G401 (cell line): ENCODE measurements at places on chromosomes 11 and 22.

GRCh38 chr11:101523634-101524260, 60.1 kb downstream of the TRPC6 start:
- DNase-seq: no peak

DNA sequence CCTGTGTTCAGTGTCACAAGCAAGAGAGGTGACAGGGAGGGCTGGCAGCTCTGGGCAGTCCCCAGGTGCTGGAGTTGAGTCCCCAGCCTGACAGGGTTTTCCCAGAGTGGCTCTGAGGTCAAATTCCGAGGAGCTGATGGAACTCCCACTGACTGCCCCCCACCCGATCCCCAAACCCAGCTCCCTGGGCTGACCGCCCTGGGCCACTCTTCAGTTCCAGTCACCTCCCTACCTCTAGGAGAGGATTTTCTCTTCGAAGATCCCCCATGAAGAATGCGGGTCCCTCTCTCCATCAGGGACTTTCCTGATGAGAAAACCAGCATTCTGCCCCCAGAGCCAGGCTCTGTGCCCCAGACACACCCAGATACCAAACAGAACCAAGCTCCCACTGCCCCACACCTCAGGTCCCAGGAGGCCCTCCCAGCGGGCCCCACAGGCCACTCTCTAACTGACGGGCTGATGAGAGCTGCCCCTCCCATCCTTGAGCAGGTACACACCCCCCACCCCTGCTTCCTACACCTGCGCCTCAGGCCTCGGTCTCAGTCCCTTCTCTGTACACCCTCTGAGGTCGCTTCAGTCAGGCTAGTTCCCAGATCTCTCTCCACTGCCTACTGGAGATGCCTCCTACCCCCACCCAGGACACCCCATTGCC, 12.1 kb upstream of the RAC2 start:
- no peak for DNase-seq

GRCh38 chr22:45602824-45603595, 68.6 kb upstream of the ATXN10 start:
- no peak for DNase-seq

- DNase-seq: no peak
Observed at GRCh38 chr11:1942558-1943260, 4.4 kb upstream of the MRPL23 start.

- no peak for DNase-seq
Observed at GRCh38 chr22:27638329-27639233, 163.0 kb downstream of the MN1 start.

GRCh38 chr11:45023065-45023365, 72.3 kb upstream of the TP53I11 start:
- no peak for DNase-seq

DNA sequence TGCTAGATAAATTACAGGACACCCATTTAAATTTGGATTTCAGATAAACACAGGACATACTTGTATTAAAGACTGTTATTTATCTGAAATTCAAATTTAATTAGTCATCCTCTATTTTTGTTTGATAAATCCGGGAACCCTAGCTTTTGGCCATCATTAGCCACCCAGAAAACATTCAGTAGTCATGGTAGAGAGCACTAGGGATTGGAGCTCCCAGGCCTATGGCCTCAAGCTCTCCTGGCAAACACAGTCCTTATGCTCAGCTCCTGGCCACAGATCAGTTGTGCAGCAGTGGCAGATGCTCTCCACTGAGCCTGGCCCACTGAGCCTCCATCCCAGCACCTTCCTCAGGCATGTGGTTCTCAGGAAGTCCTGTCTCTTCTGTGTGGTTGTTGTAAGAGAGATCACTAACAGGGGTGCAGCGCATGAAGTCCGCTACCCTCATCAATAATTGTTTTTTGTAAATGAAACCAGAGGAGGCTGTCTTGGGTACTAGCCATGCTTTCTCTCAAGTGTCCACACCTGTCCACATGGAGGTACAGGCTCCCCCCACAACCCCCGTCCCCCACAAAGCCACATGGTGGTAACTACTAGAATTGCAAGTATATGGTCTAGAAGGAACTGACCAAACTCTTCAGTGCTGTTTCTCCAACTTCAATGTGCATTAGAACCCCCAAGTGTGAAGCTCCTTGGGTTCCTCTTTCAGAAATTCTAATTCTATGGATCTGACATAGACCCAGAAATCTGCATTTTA, 1.1 kb upstream of the IRAG1 start:
- peak; percentile 19 for DNase-seq

DNA sequence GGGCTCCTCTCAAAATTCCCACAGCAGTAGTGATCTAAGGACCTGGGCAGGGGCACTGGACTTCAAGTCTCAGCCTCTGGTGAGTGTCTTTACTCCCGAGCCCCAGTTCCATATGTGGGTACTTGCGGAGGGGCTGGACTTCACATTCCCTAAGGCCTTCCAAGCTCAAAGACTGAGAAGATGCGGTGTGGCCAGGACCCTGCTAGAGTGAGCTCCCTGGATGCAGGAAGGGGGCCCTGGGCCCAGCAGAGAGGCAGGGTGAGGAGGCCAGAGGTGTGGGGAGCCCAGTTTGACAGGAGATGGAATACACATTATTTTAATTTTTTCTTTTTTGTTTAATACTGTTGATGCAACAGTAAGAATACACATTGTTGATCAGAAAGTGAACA, 83.7 kb downstream of the IGLL1 start:
- DNase-seq: no peak

DNA sequence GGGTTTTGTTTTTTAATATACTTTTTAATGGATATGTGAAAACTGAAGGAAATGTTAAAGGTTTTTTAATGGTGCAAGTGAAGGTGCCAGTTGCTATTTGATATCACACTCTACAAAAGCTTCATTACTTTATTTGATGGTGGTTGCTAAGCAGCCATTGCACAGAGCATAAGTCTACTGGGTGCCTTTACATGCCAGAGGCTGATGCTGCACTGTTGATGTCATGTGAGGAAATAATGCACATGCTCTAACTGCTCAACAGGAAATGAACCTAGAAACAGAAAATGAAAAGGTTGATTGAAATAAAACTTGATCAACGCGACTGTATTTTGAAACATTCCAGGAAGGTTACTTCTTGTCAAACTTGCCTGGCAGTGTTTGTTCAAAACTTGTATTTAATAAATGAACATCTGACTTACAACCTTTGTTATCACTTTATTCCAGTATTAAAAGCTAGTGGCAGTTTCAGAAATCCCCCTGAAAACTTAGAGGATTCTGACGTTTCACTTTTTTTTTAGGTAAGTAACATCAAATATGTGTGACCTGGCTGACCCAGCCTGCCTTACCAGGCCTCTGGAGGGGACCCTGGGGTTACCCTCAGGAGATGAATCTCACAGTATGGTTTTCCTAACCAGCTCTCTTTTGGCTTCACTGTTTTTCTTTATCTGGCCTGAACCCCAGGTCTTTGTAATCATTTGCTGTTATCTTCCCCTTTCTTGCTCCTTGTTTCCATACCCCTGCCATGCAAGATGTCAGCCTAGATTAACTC, 2.4 kb upstream of the ATP5MG start:
- no peak for DNase-seq

DNA sequence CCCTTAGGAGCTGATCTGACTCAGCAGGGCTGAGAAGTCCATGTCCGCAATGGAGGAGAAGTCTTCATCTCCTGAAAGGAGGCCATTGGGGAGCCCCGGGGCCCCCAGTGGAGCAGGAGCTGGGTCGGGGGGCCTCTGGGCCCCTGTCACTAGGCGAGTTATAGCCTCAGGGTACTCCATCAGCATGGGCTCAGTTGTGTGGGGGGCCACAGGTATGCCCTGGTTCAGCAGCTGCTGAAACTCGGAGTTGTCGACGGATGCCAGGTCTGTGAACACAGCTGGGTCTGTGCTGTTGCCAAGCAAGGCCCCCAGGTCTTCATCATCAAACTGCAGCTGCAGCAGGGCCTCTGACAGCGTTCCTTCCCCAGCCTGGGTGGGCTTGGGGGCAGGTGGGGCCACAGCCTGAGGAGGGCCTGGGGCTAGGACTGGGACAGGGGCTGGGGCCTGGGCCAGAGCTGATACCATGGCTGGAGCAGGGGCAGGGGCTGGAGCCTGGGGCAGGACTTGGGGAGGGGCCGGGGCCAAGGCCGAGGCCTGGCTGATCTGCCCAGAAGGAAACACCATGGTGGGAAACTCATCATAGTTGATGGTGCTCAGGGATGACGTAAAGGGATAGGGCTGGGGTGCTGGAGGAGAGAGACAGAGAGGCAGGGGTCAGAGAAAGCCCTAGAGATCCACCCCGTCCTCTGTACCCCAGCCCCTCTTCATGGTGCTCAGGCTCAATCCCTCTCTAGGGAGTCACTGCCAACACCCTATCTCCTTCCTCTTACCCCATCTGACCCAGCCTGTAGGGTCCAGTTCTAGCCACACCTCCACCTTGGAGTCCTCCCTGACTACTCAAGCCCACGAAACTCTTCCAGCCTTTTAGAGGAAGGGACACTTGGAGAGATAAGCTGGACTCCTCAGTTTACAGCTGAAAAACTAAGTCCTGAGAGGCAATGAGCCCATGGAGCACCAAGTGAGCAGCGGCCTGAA, 8.1 kb downstream of the RELA start:
- DNase-seq: no peak

- DNase-seq: no peak
Observed at GRCh38 chr11:110000031-110000502, 93.1 kb upstream of the ZC3H12C start.

DNA sequence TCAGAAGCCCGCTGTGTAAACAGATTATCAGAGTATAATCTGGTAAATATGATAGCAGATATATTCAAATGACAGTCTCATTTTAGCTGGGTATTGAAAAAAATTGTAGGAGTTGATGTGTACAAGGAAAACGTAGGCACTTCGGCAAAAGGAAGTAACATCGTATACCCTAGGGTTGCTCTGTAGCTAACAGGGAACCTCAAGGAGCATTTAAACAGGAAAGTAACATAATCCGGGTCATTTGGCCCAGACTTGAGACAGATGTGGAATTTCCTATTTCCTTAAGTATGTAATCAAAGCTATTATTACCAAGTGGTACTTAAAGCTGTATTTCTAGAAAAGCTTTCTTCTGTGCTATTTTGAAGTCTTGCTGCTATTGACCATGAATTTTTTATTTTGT, 215.6 kb downstream of the DDX10 start:
- no peak for DNase-seq

DNA sequence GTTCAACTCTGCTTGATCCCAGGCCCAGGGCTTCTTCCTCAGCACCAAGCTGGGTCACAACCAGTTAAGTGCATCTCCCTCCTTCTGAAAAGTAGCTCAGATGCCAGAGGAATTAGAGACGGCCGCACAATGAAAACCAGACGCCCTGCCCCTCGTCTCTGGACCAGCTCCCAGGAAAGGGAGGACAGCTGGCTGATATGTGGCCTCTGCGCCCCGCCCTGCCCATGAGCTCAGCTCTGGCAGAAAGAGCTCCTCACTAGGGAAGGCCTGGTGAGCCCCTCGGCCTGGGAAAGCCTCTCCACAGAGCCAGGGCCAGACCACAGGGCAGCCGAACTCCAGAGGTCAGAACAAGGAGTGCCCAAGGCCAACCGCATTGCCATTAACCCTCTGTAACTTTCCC, 18.1 kb upstream of the SCGB1A1 start:
- DNase-seq: peak; percentile 57

- no peak for DNase-seq
Observed at GRCh38 chr22:49901457-49901856, 16.8 kb downstream of the ALG12 start.

DNA sequence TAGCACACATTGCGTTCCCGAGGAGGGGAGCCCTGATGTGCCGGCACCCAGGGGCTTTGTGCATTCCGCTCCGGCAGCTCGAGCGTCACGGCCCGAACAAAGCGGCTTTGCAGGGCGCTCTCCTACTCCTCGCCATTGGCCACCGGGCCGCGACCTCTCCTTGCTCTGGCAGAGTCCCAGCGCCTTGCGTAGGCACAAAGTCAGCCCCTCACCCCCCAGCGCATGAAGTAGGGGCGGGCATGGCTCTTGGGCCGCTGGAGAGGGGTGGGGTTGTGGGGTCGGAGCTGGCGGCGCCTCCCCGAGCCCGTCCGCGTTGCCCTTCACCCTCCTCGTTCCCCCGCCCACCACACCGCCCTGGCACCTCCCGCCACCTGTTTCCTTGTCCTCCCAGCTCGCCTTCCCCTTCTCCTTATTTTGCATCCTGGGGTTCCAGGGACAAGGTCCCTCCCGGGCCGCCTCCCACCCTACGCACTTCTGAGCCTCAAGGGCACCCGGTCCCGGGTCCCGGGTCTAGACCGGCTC, 753 bp upstream of the PPARA start:
- DNase-seq: peak; percentile 11

DNA sequence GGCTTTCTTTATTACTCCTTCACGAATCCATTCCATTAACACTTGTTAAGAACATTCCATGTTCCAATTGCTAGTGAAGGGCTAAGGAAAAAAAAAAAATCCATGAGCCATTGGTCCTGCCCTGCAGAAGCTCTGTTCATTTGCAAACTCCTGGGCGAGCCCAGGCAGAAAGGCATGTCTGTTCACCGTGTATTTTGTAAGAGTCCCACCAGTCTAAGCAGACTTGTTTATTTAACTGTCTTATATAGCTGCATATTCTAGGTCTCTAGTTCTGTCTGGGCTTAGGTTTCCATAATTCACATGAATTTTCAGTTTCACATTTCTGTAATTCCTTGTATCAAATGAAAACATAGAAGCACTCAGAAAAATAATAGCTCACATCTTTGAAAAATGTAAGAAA, 97.4 kb upstream of the POU2AF2 start:
- DNase-seq: no peak

- no peak for DNase-seq
Observed at GRCh38 chr22:50710221-50710620, 27.8 kb upstream of the ACR start.

DNA sequence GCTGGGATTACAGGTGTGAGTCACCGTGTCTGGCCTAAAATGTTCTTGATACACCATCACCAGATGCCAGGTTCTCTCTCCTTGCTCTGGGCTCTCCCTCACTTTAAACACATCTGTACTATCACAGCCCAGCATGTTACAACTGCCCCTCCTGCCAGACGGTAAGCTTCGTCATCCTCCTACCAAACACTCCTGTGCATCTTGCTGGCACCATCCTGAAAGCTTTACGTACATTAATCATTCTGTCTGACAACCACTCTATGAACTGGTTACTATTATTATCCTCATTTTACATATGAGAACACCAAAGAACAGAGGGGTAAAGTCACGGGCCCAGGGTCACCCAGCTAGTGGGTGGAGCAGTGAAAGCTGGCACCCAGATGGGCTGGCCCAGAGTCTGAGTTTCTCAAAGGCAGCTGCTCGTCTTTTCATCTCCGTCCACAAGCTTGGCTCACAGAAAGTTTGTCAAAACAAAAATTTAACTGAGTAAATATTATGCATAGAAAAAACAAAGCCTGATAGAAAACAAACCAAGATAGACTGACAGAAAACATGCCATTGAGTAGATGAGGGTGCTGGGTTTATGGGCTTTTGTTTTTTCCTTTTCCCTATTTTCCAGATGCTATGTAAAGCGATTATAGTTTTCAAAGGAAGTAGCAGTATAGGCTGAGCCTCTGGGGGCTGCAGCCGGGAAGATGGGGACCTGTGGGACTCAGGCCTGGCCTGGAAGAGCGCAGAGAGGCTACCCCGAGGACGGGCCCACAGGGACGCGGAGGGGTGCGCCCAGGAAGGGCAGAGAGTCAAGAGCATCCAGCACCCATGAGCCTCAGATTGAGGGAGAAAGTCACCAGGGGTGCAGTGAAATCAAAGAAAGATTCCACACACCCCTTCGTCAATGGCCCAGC, 9.5 kb downstream of the PLA2G6 start:
- no peak for DNase-seq

- peak; percentile 77 for DNase-seq
Observed at GRCh38 chr11:119356349-119357031, 10.0 kb upstream of the MFRP start.

GRCh38 chr11:31303644-31304180, 65.8 kb downstream of the DCDC1 start:
- DNase-seq: no peak
